Activated naive CD4-positive, alpha-beta T cell (primary cell): ENCODE measurements at places on chromosomes 2 and 18.

- DNase-seq, result no peak
Measured at GRCh38 chr2:3076848-3077642, 300.6 kb downstream of the EIPR1 start.

DNA sequence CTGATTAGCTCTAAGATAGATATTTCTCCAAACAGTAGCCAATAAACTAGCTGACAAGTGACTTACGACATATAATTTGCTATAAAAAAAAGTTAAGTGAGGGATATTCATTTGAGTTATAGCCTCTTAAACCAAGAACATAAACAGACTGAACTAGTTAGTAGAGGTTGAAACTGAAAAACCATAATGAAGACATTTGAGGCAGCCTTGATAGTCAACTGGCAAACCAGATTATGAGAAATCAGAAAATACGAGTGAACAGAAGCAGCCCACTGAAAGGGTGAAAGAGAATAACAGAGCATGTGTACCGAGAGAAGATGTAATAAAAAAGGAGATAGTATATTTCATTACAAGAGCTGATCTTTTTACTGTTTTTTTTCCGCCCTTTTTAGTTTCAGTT, 698.1 kb upstream of the SETBP1 start:
- DNase-seq, result no peak

DNA sequence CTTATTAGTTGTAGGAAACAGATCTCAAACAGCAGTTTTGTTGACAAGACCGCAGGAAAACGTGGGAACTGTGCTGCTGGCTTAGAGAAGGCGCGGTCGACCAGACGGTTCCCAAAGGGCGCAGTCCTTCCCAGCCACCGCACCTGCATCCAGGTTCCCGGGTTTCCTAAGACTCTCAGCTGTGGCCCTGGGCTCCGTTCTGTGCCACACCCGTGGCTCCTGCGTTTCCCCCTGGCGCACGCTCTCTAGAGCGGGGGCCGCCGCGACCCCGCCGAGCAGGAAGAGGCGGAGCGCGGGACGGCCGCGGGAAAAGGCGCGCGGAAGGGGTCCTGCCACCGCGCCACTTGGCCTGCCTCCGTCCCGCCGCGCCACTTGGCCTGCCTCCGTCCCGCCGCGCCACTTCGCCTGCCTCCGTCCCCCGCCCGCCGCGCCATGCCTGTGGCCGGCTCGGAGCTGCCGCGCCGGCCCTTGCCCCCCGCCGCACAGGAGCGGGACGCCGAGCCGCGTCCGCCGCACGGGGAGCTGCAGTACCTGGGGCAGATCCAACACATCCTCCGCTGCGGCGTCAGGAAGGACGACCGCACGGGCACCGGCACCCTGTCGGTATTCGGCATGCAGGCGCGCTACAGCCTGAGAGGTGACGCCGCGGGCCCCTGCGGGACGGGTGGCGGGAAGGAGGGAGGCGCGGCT, at the start of gene TYMS:
TSS of gene TYMS (plus strand) at position 343 of the 690 bp plus-strand sequence. CDS start at position 433, 90 bp downstream.
- DNase-seq, result no peak

DNA sequence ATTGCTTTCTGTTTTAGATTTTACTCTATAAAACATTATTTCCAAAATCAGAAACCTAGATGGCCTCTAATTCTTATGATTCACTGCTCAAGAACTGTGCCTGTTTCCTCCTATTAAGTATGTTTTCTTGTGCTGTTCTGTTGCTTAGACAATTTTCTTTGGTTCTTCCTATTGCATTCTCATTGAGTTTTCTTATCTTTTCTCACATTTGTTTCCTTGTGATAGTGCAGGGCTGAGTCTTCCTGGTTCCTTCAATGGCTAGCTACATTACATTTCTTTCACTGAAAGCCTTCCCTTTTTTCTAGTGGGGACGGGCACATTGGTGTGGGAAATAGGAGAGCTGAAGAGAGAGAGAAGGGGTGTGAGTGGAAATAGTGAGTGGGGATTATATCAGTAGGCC, 183.4 kb downstream of the CALCRL start:
- no peak for DNase-seq

- no peak for DNase-seq
Measured at GRCh38 chr18:57527556-57528229, 58.8 kb downstream of the FECH start.

GRCh38 chr2:70541481-70542020, 12.1 kb downstream of the TGFA start:
- no peak for DNase-seq
